ENCODE measurements at places on chromosomes 16 and 17.

- no peak for DNase-seq
Observed at GRCh38 chr17:15264542-15264941, 584 bp downstream of the PMP22 start.

GRCh38 chr16:82011199-82011641, at the start of gene SDR42E1:
TSS of gene SDR42E1 (minus strand) at chr16:82011470. CDS start at chr16:82000858, 10,612 bp downstream.
- DNase-seq, result peak; percentile 46

DNA sequence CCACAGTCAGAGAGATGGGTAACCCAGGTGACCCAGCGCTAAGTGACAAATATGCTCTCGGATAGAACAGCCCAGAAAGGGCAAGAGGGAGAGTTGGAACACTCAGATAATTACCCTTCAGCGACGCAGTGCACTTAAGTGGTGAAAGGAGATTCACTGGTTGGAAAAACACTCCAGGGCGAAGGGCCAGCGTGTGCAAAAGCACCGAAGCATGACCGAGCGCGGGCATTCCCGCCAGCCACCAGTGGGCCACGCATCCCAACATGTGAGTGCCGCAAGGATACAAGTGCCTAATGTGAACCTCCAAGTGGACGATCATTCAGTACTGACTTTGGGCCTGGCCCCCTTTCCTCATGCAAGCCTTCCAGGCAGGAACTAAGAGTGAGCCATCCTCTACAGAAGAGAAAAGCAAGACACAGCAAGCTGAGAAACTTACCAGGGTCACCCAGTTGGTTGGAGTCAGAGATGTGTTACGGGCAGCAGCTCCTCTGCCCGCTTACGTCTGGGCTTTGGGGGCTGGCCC, 258.4 kb downstream of the C16orf95 start:
- no peak for DNase-seq

DNA sequence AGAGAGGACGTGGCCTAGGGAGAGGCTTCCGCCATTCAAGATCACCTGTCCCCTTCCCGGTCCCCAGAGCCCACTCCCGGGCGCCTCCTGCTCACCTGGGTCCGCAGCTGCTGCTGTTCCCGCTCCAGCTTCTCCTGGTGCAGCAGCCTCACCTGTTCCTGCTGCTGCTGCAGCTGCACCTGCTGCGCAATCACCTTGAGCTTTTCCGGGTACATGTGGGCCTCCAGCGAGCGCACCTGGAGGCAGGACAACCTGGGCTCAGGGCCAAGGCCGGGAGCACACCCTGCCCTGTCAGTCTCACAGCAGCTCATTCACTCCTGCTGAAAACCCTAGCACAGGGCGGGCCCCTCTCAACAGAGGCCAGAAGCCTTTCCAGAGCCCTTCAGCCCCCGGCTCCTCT, 12.5 kb downstream of the TFAP4 start:
- DNase-seq, result no peak

GRCh38 chr16:26598061-26598460, 468.7 kb upstream of the C16orf82 start:
- DNase-seq, result peak; percentile 36

DNA sequence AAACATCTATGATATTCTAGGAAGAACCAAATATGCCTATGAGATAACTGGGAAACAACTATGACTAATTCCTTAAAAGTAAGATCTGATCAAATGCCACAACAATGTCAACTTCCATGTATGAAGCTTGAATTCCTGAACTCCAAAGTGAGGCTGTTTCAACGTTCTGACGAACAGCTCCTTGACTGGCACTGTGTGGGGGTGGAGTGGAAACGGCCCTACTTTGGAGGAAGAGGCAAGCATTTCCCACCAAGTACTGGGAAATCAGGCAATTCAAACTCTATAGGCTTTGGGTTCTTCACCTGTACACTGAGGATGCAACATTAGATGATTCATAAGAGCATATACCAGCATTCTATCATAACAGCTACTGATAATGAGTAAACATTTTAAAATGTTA, 187.2 kb downstream of the CDK5R1 start:
- DNase-seq, result no peak

GRCh38 chr17:61411261-61412142, 11.9 kb downstream of the TBX2 start:
- DNase-seq, result no peak

GRCh38 chr17:62968445-62968923, 2.4 kb downstream of the TANC2 start:
- no peak for DNase-seq

GRCh38 chr16:22355487-22355908, 18.9 kb downstream of the CDR2 start:
- DNase-seq, result no peak

DNA sequence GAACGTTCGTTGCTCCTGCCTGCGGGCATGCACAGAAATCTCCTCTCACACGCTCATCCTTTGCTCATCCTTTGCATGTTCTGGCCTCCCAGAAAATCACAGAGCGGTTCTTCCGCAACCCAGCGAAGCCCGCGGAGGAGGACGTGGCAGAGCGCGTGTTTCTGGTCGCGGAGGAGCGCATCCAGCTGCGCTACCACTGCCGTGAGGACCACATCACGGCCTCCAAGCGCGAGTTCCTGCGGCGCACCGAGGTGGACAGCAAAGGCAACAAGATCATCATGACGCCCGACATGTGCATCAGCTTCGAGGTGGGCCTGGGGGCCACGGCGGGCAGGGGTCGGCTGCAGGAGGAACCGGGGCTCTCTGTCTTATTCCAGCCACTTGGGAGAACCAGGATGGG, 9.6 kb upstream of the KATNB1 start:
- no peak for DNase-seq

DNA sequence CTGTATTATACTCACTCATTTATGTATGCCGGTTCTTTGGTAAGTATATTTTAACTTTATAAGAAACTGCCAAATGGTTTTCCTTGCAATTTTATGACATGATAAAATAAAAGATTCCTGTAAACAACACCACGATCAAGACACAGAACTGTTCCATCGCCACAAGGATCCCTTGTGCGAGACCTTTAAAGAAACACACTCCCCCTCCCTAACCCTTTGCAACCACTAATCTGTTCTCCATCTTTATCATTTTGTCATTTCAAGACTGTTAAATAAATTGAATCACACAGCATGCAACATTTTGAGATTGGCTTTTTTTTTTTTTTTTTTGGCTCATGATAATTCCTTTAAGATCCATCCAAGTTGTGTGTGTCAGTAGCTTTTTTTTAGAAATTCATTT, 6.0 kb downstream of the ADGRG5 start:
- DNase-seq, result no peak

GRCh38 chr16:33059206-33059605, 134.8 kb upstream of the TP53TG3C start:
- no peak for DNase-seq

GRCh38 chr16:82995286-82995923, 368.6 kb downstream of the CDH13 start:
- no peak for DNase-seq

Measured in activated T-helper 1 cell treated with anti-CD3 and anti-CD28 coated beads, Interleukin-2, amount 50 U/mL, for 16 hours (primary cell).